ENCODE measurements at places on chromosomes 6 and 20. TPM values are rescaled to one million over a fixed set of nuclear protein-coding genes. Genes with fewer than 3 reads are reported as not detected.
A peak's percentile ranks its signal among the peaks of the same experiment; 100 is the strongest.

DNA sequence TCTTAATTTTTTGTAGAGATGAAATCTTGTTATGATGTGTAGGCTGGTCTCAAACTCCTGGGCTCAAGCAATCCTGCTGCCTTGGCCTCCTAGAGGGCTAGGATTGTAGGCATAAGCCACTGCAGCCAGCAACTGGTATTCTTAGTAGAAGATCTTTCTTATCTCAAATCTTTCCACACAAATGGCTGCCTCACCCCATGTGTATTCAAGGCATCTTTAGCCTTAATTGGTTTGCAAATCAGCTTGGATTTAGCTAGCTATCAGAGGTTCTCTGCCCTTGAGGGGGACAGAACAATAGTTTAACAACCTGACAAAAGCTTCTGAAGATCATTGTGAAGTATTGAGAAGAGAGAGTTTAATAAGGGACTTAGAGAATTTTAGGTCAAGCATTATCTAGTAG, 17.9 kb upstream of the ABRACL start:
- no peaks in the 10 kb centered on the region for H3K36me3 ChIP-seq
- DNase-seq, result no peak
- H3K4me3 ChIP-seq, result no peak overlapping the region
- H3K27me3 ChIP-seq, result no peaks in the 10 kb centered on the region

DNA sequence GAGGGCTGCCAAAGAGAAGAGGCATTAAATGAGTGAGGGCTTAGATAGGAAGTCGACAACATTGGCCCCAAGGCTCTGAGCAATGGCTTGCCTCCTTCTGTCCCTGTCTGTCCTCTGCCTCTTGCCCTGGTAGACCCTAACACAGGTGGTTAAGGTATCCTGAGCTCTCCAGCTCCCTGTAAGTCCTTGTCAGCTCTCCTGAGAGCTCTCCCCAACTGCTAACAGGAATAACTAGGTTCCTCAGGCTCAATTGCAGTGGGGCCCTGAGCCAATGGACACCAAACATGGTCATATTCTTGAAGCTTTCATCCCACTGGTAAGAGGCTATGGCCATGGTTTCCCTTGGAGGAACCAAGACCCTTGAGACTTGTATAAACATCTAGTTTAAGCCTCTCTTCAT, 5.0 kb upstream of the CPNE1 start:
- no peak overlapping the region for H3K27ac ChIP-seq
- no peaks in the 10 kb centered on the region for H3K4me1 ChIP-seq
- no peak overlapping the region for H3K4me3 ChIP-seq
- no peak for DNase-seq
- H3K36me3 ChIP-seq, result no peaks in the 10 kb centered on the region
- no peaks in the 10 kb centered on the region for H3K27me3 ChIP-seq

Gene C20orf202
- total RNA-seq, result not detected

Gene CTCFL
- total RNA-seq, result not detected

Gene CALHM5
- total RNA-seq, result 2.6 TPM

DNA sequence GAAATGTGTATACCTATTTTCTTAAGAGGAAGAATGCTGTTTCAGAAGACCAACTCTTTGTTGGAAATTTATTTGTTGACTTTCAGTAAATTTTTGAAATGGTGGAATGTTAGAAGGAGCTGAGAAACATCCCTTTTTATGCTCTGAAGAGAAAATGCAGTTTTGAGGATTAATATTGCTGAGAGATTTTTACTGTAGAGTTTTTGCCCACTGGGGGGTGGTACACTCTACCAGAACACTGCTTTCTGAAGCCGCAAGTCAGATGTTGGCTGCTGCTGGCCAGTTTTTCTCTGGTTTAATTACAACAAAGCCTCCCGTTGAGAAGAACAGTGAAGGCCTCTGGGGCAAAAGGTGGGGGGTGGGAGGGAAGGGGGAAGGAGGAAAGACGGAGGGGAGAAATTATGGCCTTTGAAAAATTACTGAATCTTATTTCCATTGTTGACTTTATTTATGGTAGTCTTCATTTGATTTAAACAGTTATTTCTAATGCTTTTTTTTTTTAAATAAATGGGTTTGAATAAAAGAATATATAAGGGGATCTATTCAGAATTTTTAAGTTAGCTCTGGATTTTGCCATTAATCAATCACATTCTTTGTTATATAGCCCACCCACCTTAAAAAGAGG, 3.0 kb downstream of the FLRT3 start:
- H3K27ac ChIP-seq, result no peak overlapping the region
- H3K36me3 ChIP-seq, result no peaks in the 10 kb centered on the region
- no peaks in the 10 kb centered on the region for H3K4me1 ChIP-seq
- DNase-seq, result peak; percentile 18

Gene HCRTR2
- not detected for total RNA-seq

DNA sequence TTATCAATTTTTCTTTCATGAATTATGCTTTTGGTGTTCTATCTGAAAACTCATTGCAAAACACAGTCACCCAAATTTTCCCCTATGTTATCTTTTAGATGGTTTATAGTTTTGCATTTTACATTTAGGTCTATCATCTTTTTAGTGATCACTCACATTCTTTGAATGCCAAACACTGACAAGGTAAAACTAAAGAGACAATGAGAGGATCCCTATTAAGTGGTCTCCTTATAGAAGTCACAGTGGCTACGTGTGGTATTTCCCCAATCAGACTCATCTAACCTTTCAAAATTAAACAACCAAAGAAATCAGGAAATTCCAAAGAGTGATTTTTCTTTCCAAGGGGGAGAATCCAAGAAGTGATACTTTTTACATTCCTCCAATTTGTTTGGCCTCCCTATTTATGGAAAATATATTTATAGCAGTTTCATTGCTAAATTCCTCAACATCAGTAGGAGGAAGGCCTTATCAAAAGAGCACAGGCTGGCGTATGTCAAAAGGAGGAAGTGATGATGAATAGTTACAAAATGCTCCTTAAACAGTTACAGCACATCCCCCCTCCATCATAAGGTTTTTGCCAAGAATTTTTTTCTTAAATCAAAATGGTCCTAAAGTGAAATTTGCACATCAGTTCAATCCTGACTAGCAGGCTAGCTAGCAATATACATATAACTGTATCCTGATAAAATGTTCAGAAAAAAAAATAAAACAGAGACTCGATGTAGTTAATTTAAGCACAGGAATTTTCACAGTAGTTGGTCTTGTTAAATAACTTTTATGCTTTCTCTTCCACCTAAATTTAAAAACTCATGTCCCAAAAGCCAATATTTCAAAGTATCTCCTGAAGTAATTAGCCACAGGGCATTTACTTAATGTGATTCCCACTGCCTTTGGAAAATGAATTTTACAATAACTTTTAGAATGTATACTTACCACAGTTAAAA, 76.2 kb upstream of the IPCEF1 start:
- H3K27ac ChIP-seq, result peak overlapping the region; percentile 53
- no peaks in the 10 kb centered on the region for H3K27me3 ChIP-seq
- no peak for DNase-seq
- H3K4me3 ChIP-seq, result no peak overlapping the region

DNA sequence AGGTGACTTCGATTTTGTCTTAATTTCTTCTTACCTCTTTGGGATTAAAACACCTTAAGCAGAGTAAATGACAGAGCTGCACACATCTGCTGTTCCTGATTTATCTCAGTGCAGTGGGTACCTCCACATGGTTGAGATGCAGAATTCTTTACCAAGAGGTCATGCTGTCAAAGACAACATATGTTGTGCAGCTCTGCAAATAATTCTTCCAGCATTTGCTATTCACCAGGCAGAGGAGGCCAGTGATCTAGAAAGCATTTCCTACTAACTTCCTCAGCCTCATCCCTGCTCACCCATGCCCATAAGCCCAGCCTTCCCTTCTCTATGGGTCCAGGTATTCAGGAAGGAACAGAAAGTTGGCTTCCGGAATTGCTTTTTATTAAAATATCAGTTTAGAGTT, 109.3 kb downstream of the THBS2 start:
- H3K4me3 ChIP-seq, result no peak overlapping the region
- H3K27ac ChIP-seq, result no peak overlapping the region
- DNase-seq, result no peak

Measured in uterus (tissue), 4 donors.